ENCODE measurements at places on chromosomes 11 and 22.
A peak's percentile ranks its signal among the peaks of the same experiment; 100 is the strongest.

DNA sequence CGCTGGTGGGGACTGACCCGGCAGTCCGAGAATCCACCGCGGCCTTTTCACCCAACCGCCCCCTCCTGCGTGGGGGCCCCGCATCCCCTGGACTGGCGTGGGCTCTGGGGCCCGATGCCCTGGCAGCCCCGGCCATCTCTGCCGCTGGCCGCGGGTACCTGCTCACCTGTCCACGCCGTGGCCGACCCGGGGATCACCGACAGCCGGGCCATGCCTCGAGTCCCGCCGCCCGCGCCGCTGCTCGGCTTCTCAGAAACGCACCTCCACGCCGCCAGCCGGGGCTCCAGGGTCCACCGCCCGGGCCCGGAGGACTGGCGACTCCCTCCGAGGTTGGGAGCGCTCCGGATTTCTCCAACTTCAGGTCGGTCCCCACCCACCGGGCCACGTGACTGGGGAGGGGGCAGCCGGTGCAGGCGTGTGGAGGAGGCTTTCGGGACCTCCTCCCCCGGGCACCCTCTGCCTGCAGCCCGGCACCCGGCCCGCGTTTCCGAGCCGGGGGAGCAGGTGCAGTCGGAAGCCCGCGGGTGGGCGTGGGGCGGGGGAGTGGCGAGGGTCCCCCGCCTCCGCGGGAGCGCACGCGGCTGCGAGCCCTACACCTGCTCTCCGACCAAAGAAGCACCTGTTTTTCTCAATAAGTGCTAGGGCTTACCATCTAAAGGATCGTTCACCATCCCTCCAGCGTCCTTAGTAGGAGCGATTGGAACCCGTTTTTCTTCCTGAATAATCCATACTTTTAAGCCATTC is 554 bp upstream of the NRIP3 start:
- DNase-seq: no peak

- no peak for DNase-seq
Observed at GRCh38 chr11:13104619-13105236, 95.6 kb downstream of the RASSF10 start.

DNA sequence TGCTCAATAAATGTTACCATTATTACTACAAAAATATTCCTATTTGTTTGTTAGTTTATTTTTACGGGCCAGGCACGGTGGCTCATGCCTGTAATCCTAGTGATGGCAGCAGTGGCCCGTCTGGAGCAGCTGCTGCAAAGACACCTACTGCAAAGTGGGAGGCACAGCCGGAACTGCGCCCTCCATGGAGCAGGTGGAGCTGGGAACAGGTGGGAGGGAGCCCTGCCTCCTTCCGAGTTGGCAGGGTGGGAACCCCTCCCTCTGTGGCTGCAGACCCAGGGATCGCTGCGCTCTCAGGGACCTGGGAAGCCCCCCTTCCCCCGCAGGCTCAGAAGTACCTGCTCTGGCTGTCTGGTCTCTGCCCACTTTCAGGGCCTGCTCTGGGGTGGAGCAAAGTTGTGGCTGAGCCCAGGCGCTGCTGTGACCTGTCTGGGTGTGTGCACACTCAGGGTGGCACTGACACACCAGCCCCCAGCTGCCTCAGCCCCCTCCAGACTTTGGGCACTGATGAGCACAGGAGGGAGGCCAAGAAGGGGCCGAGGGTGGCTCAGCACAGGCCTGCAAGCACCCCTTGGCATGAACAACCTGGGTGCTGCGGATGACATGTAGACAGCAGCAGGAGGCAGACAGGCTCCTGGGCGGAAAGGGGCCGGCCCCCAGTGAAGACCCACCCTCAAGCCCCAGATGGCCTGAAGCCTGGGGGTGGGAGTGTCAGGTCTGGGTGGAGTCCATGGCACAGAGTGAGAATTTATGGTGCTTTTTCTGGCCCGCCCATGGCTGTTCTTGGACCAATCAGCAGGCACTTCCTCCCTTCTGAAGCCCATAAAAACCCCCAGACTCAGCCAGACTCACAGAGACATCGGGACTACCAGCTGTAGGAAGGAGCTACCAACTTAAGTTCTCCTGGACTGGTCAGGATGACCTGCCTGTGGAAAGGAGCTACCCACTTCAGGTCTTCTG is 103.7 kb upstream of the CLMP start:
- DNase-seq: no peak

DNA sequence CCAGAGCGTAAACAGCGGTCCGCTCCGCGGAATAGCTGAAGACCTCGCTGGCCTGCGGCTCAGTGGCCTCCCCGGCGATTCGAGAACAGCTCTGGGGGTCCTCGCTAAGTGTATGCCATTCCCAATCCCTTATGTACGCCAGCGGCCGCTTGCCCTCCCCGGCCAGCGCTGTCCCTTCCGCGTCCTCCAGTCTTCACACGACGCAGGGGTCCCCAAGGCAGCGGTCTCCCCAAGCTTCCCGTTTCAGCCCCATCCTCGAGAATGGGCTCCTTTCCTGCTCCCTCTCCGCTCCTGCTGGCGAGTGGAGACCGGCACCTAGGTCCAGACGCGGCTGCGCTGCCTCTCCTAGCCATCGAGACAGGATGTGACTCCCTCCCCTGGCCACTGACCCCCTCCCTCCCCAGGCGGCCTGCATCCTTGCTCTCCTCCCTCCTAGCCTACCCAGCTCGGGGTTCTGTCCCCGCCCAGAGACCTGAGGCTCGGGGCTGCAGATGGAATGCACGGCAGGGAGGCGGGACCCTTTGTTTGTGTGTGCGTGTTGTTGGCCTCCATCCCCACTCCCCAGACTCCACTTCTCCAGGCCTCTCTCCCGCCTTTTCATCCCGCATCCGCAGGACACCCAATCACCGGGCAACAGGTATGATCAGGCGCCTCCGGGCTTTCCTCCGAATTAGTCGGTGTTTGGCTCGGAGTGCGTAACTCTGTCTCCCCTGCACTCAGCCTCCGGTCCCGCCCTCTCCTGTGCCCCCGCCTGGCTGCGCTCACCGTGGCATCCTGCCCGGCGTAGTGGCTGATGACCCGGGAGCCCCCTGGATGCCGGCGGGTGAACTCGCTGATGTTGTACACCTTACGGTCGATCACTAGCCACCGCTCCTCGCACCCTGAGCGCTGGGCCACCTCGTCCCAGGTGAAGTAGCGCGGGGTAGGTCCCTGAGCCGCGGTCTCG is 740 bp downstream of the FADS1 start:
- peak; percentile 75 for DNase-seq

DNA sequence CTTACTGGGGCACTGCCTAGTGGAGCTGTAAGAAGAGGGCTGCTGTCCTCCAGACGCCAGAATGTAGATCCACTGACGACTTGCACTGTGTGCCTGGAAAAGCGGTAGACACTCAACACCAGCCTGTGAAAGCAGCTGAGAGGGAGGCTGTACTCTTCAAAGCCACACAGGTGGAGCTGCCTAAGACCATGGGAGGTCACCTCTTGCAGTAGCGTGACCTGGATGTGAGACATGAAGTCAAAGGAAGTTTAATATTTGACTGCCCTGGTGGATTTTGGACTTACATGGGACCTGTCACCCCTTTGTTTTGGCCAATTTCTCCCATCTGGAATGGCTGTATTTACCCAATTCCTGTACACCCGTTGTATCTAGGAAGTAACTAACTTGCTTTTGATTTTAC is 196.6 kb upstream of the CTSC start:
- no peak for DNase-seq

GRCh38 chr22:25353516-25354445 is 134.3 kb downstream of the CRYBB2 start:
- no peak for DNase-seq

GRCh38 chr22:42970029-42970428 is 44.9 kb downstream of the PACSIN2 start:
- DNase-seq: no peak

- no peak for DNase-seq
Observed at GRCh38 chr22:46993633-46994032, 231.2 kb downstream of the TBC1D22A start.

GRCh38 chr11:12079726-12080556 is 30.4 kb upstream of the MICAL2 start:
- DNase-seq: no peak

DNA sequence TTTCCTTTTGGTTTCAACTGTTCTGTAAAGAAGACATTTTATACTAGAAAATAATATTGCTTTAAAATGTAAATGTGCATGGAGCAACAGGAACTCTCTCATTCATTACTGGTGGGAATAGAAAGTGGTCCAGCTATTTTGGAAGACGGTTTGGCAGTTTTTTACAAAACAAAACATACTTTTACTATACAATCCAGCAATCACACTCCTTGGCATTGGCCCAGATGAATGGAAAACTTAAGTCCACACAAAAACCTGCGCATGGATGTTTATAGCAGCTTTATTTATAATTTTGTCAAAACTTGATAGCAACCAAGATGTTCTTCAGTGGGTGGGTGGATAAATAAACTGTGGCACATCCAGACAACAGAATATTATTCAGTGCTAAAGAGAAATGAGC is 49.9 kb upstream of the SEPTIN5 start:
- no peak for DNase-seq

DNA sequence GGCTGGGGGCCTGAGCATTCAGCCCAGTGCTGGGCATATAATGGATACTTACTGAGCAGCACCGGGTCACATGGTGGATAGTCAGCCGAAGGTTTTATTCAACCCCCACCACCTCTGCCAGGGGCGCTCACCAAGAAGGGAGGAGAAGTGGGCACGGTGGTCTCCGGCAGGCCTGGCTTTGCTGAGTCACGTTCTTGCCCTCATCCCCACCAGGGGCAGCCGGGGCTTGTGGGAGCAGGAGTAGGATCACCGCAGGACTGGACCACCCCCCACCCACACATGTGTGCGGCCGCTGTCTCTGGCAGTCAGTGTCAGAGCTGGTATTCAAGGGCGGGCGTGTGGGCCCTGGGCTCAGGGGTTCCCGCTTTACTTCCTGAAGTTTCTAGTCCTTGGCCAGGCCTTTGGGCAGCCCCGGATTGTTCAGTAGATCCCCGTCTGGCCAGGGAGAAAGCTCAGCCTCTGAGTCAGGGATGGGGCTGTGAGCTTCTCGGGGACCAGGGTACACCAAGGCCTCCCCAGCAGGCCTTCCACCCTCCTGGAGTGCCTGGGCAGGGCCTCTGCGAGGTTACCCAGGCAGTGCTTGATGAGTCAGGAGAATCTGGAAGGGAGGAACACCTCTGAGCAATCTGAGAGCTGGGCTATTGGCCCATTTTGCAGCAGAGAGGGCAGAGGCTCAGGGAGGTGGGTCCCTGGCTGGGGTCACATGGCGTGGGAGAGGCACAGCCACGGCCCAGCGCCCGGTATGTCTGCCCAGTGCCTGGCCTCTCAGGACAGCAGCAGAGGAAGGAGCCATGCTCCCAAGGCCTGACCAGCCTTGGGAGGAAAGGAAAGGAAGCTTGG is 60.6 kb downstream of the RTL6 start:
- DNase-seq: no peak

DNA sequence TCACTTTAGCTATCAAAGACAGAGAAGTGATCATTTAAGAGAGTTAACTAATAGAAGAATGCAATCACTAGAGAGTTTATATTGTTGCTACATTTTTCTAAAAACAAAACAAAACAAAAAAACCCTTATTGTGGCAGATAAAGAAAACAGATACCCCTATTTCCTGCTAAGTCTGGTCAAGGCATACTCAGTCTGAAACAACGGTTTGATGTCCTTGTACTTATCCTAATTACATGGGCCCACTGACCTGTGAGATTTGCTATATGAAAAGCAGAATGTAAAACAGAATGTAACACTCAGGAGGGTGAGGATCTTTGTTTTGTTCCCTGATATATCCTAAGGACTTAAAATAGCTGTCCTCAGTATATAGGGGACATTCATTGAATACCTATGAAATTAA is 24.6 kb downstream of the MAML2 start:
- no peak for DNase-seq
